HT1080 (cell line): ENCODE measurements at places on chromosomes 12 and 14.
A peak's percentile ranks its signal among the peaks of the same experiment; 100 is the strongest.

DNA sequence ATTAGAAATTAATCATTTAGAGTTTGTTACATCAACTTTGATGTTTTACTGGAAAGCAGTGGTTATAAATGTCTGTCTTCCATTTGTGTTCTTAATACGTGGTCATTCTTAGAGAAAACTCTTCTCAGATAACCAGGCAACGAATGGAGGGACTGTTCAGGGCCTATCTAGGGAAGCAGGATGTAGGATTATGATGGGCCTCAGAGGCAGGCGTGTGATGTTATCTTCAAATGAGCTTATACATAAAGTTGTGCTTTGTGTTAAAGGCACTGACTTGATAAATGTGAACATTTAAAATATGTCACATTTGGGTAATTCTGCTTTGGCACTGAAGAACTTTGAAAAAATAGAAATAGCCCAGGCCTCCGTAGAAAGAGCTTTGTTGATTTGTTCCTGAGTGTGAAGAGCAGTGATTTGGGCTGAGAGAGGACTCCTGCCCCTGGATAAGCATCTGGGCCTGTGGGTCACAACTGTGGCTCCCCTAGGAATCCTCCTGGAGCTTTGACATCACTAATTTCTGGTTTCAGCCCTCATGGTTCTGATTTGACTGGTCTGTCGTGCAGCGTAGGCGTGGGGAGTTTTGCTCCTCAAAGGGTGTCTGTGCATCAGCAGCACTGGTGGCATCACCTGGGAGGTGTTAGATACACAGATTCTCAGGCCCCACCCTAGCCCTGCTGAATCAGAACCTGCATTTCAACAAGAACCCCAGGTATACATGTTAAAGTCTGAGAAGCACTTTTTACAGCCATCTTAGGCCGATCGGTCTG lies 55.4 kb downstream of the SAMD4A start:
- DNase-seq = no peak

- peak; percentile 63 for DNase-seq
These were observed 30.1 kb upstream of the NEDD1 start for GRCh38 chr12:96876966-96877365.

DNA sequence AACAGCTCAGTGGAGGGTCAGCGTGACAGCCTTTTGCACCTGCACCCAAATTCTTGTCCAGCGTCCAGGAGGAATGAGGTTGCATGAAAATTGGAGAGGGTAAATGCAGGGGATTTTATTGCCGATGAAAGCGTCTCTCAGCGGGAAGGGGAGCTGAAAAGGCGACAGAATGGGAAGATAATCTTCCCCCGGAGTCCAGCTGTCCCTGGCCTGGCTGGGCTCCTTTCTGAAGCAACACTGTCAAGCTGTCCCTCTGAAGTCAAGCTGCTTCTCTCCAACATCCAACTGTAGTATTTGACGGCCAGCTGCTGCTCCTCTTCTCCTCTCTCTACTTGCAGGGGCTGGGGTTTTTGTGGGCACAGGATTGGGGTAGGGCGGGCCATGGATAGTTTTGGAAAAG lies 32.7 kb downstream of the NOPCHAP1 start:
- no peak for DNase-seq

DNA sequence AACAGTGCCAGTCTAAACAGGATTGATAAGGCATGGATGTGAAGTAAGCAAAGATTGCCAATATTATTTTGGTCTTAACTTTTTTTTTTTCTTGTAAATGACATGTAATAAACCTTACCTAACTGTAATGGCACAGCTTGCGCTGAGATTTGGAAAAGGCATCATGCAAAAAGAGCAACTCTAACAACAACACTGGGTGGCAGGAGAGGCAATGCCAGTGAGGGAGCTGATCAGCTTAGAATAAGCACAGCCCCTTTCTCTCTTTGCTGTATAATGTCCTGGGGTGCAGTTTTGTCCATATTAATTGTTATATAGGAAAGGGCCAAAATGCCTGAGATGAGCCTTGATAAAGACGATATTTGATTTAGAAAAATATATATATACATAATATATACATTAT lies 1589.7 kb upstream of the FLRT2 start:
- no peak for DNase-seq

GRCh38 chr14:82719617-82720016 lies 1186.0 kb upstream of the SEL1L start:
- no peak for DNase-seq

GRCh38 chr14:95505030-95505589 lies 11.3 kb downstream of the SYNE3 start:
- no peak for DNase-seq

GRCh38 chr14:92734618-92735017 lies 13.8 kb downstream of the LGMN start:
- no peak for DNase-seq

GRCh38 chr12:78439666-78440065 lies 424.9 kb upstream of the SYT1 start:
- DNase-seq = no peak

- DNase-seq = no peak
These were observed 197.2 kb downstream of the KIF26A start for GRCh38 chr14:104335611-104336010.

- peak; percentile 17 for DNase-seq
These were observed 87.6 kb upstream of the EGLN3 start for GRCh38 chr14:34038358-34039057.

- DNase-seq = no peak
These were observed 59.3 kb upstream of the VRK1 start for GRCh38 chr14:96737881-96738280.

DNA sequence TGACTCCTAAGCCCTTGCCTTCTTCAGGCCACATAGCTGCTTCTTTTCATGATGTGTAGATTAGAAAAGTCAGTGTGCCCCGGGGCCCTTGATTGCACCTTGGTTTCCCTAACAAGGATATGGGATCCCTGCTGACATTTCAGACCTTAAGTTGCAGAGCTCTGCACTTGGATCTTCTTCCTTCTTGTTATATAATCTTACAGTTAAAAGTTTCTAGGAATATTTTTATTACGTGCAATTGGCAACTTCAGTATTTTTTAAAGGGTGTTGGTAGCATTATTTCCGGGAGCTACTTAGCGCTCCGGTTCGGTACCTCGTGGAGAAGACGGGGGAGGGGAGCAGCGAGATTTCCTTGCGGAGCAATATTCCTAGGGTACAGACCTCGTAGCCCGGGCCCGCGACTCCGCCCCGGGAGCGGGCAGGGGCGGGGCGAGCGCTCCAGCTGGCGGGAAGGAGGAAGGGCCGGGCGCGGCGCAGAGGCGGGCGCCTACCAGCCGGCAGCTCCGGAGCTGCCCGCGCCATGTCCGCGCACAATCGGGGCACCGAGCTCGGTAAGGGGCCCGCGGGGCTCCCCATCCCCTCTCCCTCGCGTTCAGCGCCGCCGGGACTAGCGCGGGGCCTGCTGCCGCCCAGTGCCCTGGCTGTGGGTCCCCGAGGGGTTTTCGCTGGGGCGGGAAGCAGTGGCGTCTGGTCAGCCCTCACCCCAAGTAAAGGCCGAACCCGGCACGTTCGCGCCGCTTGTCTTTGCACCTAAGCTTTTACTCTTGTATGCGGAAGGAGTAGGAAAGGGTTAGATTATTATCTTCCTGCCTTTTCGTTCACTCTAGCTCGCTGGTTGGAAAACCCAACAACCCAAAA lies at the start of gene DERA:
DERA (plus strand) TSS at position 469 of the 858 bp plus-strand sequence; CDS start at position 521, 52 bp downstream.
- DNase-seq = peak; percentile 81

DNA sequence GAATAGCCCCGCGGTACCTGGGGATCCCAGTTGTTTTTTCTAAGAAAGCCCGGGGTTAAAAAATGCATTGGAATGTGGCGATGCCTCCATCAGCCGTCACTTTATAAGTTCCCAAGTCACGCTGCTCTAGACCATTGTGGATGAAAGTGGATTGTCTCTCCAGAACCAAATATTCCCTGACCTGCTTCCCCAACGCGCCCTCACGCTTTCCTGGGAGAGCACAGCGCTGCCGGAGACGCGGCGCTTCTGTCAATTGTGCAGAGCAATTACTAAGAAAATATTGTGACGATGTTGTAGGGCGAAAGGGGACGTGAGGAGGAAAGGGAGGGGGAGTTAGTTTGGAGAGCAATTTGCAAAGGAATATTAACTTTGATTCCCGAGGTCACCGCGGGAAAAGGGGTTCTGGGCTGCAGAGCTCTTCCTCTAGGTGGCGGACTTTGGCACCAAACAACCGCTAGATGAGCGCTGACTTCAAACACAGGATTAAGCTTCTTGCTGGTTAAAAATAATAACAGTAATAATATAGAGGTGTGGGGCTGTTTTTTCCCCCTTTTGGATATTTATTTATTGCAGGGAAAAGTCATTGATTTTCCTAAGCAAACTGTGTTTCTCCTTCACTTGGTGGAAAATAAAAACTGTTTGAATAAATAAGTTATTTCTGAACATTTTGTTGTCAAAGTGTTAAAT lies 9.6 kb upstream of the FOXG1 start:
- no peak for DNase-seq

- peak; percentile 14 for DNase-seq
These were observed 94.1 kb downstream of the PHETA1 start for GRCh38 chr12:111274777-111275176.

DNA sequence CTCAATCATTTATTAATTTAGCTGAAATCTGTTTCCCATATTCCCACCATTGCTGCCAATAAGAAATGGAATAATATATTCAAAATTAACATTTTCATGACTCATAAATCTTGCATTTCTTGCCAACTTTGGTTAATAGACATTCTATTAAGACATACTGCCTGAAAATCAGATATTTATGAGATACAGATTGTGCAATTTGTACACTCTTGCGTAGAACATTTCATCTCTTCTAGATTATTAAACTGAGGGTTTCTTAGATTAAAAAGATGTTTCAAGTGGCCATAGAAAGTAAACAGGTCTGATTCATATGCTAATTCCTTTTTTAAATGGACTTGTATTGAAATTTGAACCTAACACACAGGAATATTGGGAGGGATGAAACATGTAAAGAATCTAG lies 9.1 kb downstream of the LTA4H start:
- DNase-seq = no peak

DNA sequence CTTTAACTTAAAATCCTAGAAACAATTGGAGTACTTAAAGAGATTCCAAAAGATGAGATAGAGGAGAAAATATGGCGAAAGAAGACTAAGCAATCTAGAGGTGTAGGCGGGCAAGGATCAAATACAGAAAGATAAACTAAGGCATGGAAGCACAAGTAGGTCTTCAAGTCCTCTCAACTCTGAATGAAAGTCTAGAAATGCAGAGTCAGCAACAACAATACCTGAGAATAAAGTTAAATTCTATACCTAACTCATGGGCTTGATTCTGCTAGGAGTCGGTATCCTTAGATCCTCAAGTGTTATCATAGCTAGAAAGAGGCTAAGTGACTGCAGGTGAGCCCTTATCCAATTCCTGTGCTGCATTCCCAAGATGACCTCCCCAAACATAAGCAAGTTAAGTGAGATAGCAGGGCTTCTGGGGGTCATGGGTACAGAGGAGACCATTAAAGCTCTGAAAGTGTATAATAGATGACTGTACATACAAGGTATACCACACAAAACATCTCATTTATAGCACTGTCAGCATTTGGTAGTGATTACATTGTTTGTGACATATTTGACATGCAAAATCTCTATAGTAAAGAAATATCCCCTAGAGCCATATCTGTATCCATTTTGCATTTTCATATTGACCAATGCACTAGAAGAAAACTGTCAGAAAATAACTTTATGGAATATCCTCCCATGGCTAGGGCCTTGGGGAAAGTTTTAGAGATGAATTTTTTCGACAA lies 82.5 kb upstream of the ARID2 start:
- no peak for DNase-seq

GRCh38 chr12:65511134-65511834 lies 232.8 kb downstream of the MSRB3 start:
- DNase-seq = no peak
